ENCODE measurements at places on chromosomes 2 and 18.

DNA sequence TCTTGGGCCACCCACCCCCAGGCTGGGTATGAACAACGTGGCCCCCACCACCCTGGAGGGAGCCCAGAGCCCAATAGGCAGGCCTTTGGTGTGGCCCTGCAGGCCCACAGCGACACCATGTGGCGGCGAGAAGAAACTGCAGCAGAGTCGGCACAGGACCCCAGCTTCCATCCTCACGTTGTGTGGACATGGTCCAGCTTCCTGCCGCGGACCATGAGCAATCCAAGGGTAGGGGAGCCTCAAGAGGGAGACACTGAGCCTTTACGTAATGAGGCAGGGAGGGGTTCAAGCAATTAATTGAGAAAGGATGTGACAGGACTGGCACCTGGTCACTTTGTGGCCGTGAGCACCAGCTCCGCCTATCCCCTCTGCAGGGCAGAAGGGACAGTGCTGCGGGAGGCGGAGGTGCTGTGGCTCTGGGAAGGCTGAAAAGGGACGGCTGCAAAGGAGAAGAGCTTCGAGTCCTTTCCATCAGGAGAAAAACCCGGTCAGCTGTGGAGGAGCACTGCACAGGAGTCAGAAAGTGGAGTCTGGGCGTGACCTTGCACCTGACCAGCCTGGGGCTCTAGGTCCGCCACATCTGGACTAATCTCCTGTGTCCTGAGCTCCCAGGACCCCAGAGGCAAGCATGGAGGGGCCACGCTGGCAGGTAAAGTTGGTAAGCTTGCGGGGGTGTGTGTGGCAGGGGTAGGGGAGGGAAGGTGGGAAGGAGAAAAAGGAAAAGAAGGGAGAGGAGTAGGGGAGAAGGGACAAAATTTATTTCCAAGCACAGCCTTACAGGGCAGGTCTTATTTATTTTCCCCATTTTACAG, 44.9 kb downstream of the TMEM37 start:
- peak; percentile 73 for DNase-seq

DNA sequence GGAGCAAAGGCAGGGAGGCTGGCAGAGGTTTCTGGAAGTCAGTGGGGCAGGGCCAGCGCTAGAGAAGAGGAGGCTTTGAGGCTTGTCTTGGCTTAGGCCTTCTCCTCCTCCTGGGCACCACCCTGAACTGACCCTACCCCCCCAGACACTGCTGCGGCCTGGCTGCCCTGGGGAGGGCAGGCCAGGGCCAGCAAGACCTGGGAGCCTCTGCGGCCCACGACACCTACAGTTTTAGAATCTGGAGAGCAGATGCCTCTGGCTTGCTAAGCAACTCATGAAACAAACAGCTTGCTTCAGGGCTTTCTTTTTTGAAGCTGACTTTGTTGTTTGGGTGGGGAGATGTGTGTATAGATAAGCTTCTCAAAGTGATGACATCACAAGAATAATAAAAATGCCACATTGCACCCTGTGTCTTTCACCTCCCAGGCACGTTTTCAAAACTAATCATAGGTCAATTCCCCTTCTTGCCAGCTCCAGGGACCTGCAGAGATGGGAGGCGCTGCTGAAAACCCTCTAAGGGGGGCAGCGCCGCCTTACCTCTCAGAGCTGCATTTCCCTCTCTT, 46.2 kb upstream of the SMAD7 start:
- no peak for DNase-seq

GRCh38 chr2:120937686-120938044, 202.0 kb downstream of the GLI2 start:
- DNase-seq, result no peak

GRCh38 chr2:229852565-229852964, 69.2 kb downstream of the TRIP12 start:
- no peak for DNase-seq

GRCh38 chr2:148658807-148659722, 14.5 kb downstream of the EPC2 start:
- no peak for DNase-seq

DNA sequence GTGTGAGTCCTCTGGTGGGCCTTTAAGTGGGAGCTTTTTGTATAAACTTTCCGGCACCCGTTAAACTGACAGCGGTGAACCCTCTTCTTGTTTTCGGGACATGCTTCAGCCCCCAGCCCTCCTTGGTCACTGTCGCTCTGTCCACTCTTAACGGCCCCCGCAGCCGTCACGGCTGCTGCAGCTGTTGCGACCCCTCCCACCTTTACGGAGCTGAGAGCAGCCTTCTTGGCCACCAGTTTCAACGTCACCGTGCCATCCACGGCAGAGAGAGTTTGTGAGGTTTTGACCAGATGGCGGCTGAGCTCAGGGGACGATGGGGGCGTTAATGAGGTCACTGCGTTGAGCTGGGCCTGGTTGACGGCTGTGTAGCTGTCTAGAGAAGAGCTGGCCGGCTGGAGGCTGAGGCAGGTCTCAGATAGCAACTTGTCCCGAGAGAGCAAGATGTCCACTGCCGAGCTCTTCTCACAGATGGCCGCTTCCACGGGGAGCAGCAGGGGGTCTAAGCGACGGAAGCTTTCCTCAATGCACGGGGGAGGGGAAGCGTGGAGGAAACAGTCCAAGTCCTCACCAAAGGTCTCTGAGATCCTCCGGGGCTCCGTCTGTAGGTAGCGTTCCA, 41.9 kb downstream of the KLF7 start:
- no peak for DNase-seq

GRCh38 chr18:46161703-46162396, 57.7 kb downstream of the HAUS1 start:
- DNase-seq, result no peak

DNA sequence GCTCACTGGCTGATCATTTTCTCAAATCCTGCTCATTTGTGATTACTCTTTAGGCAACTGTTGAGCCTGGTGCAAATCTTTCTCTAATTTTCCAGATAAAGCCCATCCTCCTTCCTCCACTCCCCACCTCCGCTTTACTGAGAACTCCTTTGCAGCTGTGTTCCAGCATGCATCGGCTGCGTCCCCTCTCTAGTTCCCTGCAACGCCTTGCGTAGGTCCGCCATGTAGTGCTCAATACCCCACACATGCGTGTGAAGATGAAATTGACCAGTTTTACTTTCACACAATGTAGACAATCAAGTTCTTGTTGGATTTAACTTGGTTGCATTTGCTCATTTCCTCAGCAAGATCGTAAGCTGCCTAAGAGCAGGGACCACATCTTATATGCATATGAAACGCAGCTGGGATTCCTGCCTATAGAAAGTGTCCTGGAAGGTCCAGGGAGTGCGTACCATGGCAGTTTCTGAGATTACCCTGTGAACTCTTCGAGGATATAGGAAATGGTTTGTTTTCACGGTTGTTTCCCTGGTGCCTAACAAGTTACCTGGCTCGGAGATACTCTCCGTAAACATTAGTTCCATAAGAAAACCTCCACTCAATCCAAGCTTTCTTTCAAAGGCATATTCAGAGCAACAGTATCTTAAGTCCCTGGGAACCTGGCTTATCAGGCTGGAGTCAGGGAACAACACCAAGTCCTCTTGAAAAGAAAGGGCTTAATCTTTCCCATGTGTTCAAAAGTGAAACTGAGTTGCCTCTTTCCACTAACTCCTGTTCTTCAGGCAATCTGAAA, 766.4 kb upstream of the ID2 start:
- no peak for DNase-seq

DNA sequence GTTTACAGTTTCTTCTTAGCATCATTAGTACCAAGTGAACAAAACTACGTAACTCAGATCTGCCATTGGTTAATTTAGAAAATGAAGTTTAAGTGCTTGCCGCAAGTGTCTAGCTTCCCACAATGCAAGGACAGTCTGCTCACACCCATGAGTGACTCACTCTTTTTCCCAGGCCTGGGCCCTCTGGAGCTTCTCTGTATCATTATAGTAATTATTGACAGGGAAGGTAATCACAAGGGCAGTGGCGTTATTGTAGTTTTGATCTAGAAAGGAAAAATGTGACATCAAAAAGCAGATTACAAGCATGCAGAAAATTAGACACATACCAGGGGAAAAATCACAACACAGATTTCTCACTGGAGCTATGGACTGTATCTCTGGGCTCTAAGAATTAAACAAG, 38.5 kb downstream of the NPC1 start:
- DNase-seq, result no peak

GRCh38 chr2:42799881-42800280, 7.5 kb upstream of the HAAO start:
- no peak for DNase-seq

- no peak for DNase-seq
These were observed 28.9 kb downstream of the PTGR3 start for GRCh38 chr18:75179819-75180600.

GRCh38 chr2:40384714-40385113, 67.2 kb downstream of the SLC8A1 start:
- DNase-seq, result no peak

GRCh38 chr2:107570876-107571275, 255.8 kb upstream of the RGPD4 start:
- no peak for DNase-seq

DNA sequence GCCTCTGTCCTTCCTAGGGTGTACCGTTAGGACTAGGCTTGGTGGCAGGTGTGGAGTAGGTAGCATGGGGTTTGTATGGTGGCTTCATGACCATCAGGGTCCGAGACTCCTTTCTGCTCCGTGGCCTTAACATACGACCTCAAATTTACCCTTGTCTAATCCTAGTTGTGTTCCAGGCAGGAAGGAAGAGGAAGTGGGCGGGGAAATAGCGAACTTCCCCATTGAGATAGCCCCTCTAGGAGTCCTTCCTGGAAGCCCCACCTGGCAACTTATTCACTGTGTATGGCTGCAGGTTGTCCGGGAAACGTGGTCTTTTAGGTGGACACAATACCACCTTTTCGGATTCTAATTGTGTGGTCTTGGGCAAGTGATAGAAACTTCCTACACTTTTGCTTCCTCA, 9.3 kb downstream of the CD8A start:
- no peak for DNase-seq

DNA sequence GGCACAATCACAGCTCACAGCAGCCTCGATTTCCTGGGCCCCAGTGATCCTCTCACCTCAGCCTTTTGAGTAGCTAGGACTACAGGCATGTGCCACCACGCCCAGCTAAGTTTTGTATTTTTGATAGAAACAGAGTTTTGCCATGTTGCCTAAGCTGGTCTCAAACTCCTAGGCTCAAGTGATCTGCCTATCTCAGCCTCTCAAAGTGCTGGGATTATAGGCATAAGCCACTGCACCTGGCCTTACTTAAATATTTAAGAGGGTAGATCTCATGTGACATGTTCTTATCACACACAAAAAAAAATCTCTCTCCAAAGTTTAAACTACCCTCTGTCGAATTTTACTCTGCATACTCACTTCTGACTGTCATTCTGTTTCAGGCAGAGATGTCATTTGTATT, 75.4 kb upstream of the CHRNA1 start:
- DNase-seq, result no peak

DNA sequence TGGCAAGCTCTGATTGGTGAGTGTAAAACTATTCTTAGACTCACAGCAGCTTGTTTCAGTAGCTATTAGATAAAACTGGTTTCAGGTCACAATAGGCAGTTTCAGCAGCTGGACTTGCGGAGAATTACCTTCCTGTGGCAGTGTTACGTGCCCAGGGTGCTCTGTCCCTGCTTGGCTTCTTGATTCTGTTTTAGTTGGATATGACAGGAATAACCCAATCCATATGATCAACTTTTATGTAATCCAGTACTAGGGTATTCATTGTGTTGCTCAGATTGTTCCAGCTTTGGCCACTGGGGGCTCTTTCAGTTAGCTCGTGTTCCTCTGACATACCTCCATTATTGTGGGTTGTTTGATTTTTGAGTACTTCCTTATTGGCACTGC, 43.1 kb downstream of the INPP4A start:
- no peak for DNase-seq

DNA sequence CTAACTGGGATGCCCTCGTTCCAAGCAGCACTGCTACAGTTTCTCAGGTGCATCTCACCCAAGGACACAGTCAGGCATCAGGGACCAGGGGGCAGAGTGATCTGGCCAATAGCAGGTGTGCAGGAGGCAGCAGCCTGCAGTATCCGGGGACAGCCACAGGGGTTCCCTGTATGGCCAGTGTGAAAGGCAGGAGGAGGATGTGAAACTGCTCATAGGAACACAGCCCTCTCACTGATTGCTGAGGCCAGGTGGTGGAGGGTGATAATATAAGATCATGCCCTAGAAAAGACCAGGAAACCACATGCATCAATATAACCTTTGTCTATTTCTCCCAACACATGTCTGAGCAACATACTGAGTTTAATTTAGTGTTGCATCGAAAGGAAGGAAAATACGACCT, 112.7 kb upstream of the TACR1 start:
- no peak for DNase-seq

GRCh38 chr2:152176113-152176714, 651 bp upstream of the STAM2 start:
- no peak for DNase-seq

DNA sequence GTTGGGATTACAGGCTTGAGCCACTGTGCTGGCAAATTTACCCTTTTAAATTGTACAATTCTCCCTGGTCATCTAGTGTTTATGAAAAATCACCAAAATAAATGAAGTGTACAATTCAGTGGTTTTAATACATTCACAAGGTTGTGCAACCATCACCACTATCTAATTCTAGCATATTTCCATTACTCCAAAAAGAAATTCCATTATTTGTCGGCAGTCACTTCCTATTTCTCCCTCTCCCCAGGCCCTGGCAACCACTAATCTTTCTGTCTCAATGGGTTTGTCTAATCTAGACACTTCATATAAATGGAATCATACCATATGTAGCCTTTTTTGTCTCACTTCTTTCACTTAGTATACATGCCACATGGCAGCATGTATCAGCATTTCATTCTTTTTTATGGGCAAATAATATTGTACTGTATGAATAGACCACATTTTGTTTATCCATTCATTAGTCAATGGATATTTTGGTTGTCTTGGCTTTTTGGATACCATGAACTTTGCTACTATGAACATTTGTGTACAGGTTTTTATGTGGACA, 12.6 kb upstream of the POLE4 start:
- no peak for DNase-seq

DNA sequence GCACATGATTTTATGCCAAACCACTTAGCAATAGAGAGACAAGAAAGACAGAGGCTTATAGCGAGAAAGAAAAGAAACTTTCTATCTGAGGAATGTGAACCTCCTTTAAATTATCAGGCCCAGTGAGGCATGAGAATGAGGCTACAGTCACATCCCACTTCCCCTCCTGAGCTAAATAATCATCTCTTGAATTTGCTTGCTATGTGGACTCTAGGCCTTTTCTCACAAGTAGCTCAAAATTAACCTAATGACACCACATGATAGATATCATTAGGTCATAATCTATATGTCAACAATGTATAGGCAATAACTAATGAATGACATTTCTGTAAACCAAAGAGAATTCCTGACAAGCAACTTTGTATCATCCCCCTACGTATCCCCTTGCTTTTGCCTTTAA, 301.5 kb upstream of the MGAT5 start:
- DNase-seq, result no peak

GRCh38 chr2:113111823-113112287, 15.5 kb upstream of the IL1RN start:
- DNase-seq, result no peak

- DNase-seq, result peak; percentile 52
These were observed 58.1 kb downstream of the AGAP1 start for GRCh38 chr2:235551965-235552364.
